ENCODE measurements at places on chromosomes 11 and 22. TPM values are rescaled to one million over a fixed set of nuclear protein-coding genes. Genes with fewer than 3 reads are reported as not detected.

Gene TTLL1
- 2.0 TPM for total RNA-seq

Gene CHADL
- total RNA-seq: not detected

Gene PANX3
- total RNA-seq: not detected

Gene ZP1
- not detected for total RNA-seq

Gene CST6
- total RNA-seq: not detected

Gene MRGPRX4
- not detected for total RNA-seq

Gene THY1
- 14.5 TPM for total RNA-seq

Gene LMNTD2
- total RNA-seq: 2.1 TPM

Gene ACRV1
- total RNA-seq: not detected

Gene RPS6KA4
- 60.9 TPM for total RNA-seq

Gene SLC25A1
- 47.6 TPM for total RNA-seq

Gene TRIM51
- not detected for total RNA-seq

Gene SESN3
- 0.10 TPM for total RNA-seq

Gene JHY
- total RNA-seq: 3.5 TPM

Gene APOBEC3H
- total RNA-seq: not detected

Gene LRP4
- total RNA-seq: 7.1 TPM

Gene ZPR1
- total RNA-seq: 58.7 TPM

Gene MYRF
- 14.8 TPM for total RNA-seq

Gene LIF
- total RNA-seq: 37.6 TPM

Gene CACNA1I
- 0.03 TPM for total RNA-seq

Gene TMEM86A
- 0.29 TPM for total RNA-seq

Gene SAC3D1
- total RNA-seq: 56.6 TPM

Gene OSM
- total RNA-seq: not detected

Gene C11orf16
- total RNA-seq: not detected

Gene IL17REL
- not detected for total RNA-seq

Gene SLC7A4
- not detected for total RNA-seq

Gene BDNF
- total RNA-seq: 7.5 TPM

Gene TSPAN18
- 2.0 TPM for total RNA-seq

Gene KIAA0930
- 71.5 TPM for total RNA-seq

Gene TREH
- not detected for total RNA-seq

Gene GRM5
- total RNA-seq: not detected

Gene GGTLC2
- total RNA-seq: not detected

Gene CASP5
- not detected for total RNA-seq

Gene OOSP3
- total RNA-seq: not detected

Gene PDGFD
- 8.5 TPM for total RNA-seq

Gene SEPTIN3
- 1.2 TPM for total RNA-seq

Gene CDC42BPG
- total RNA-seq: 1.9 TPM

Gene CRYAB
- total RNA-seq: 7.1 TPM

Gene RAB3IL1
- total RNA-seq: 12.8 TPM

Gene TRIM49
- not detected for total RNA-seq

Gene RASGRP2
- 0.82 TPM for total RNA-seq

Gene CCDC157
- 2.4 TPM for total RNA-seq

Gene KLHDC7B
- total RNA-seq: not detected

Gene DBX1
- not detected for total RNA-seq

Gene MPPED2
- not detected for total RNA-seq

Measured in A549 treated with RU486 at 1 μM for 4 hours (cell line).